ENCODE measurements at places on chromosomes 13 and 19.

- DNase-seq, result peak; percentile 48
Measured at GRCh38 chr13:109818886-109819285, 32.5 kb upstream of the IRS2 start.

- no peak for DNase-seq
Measured at GRCh38 chr13:83211301-83211700, 671.0 kb downstream of the SLITRK1 start.

- no peak for DNase-seq
Measured at GRCh38 chr13:98169331-98169730, 7.7 kb downstream of the RNF113B start.

DNA sequence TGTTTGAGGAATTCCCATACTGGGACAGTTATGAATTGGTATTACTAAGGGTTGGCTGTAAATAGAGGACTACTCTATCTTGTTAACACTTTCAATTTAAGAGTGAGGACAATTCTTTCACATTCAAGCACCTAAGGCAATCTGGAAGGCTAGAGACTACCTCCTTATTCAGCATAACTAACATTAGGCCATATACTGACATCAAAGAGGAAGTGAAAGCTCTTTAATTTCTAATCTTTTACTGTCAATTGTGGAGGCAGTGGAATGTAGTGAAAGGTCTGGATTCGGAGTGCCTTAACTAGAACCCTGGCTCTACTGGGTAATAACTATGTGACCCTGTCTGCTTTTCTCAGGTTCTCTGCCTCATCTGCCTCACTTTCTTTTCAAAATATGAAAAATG, 134.0 kb downstream of the UFM1 start:
- DNase-seq, result no peak

DNA sequence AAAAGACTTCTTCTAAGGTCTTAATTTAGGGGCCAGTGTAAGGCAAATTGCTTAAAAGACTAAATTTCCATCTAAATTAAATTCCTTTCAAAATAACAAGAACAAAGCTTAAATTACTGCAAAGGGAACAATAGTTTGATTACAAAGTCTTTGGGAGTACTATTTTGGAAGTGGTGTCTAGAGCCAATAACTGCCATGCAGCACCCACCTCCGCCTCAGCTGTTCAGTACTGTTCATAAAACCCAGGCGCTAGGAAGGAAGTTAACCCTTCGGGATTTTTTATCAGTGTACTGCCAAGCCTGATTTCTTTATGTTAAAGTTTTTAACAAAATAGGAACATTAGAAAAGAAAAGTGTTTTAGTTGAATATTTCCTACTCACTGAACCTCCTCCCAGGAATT, 210.1 kb downstream of the LIG4 start:
- DNase-seq, result no peak

GRCh38 chr13:97982286-97982685, 28.8 kb downstream of the IPO5 start:
- no peak for DNase-seq

DNA sequence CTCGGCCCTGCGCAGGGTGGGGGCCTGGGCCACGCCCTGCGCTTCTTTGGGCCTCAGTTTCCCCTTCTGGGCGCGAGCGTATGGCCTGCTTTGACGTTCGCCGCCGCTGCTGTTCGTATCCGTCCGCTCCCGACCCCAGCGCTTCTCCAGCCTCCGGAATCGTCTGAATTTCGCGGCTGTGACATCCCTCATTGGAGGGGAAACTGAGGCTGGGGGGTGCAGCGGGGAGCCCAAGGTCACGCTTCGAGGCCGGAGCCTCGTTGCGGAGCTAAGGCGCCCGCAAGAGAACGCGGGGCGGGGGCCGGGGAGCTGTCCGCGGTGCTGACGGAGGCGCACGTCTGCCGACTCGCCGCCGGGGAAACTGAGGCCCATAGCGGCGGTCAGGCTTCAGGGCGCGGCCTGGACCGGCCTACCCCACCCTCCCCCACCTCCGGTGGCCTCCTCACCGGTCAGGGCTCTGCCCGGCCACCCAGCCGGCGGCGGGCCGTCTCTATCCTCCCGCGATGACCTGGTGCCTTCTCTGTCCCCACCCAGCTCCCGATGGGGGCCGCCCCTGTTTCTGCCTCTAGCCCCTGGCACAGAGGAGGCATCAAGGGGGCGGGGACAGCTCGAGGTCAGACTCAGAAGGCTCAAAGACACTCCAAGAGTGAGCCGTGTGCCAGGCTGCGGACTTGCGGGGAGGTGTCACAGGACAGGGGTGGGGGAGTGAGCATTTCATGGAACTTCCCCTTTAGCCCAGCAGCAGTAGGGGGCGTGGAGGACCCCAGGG, 3.0 kb upstream of the APC2 start:
- no peak for DNase-seq

DNA sequence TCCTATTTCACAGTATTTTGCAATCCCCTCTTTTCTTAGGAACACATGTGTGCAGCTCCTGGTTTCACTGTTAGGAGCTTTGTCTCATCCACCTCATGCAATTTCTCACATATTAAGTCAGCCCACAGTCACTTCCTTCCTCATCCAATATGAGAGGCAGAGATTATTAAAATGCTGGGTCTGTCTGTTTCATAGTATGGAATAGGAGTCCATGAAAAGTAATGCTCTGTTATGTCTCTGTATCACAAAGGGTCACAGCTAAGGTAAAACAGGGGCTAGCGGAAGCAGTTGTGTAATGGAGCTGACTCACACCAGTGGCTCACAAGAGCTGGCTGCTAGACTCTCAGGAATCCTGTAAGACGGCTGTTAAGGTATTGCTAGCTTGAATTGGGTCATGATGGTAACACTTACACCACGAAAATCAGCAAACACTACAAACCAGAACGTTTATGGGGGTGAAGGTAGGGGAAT, 216.5 kb downstream of the EFNB2 start:
- peak; percentile 98 for DNase-seq

DNA sequence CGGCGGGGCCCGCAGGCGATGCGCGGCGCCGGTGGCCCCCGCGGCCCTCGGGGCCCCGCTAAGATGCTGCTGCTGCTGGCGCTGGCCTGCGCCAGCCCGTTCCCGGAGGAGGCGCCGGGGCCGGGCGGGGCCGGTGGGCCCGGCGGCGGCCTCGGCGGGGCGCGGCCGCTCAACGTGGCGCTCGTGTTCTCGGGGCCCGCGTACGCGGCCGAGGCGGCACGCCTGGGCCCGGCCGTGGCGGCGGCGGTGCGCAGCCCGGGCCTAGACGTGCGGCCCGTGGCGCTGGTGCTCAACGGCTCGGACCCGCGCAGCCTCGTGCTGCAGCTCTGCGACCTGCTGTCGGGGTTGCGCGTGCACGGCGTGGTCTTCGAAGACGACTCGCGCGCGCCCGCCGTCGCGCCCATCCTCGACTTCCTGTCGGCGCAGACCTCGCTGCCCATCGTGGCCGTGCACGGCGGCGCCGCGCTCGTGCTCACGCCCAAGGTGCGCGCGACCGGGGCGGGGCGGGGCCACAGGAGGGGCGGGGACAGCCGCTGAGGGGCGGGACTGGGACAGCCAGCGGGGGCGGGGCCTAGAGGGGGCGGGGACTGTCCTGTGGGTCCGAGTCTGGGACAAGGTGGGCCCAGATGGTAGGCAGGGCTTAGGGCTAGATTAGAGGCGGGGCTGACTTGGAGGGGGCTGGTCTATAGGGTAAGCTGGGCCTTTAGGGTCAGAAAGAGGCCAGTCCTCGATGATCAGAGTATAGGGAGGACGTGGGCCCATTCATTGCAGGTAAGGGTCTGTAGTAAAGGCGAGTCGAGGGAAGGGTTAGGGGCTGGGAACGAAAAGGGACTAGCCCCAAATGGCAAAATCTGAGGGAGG, 5.1 kb downstream of the GRIN2D start:
- peak; percentile 91 for DNase-seq

DNA sequence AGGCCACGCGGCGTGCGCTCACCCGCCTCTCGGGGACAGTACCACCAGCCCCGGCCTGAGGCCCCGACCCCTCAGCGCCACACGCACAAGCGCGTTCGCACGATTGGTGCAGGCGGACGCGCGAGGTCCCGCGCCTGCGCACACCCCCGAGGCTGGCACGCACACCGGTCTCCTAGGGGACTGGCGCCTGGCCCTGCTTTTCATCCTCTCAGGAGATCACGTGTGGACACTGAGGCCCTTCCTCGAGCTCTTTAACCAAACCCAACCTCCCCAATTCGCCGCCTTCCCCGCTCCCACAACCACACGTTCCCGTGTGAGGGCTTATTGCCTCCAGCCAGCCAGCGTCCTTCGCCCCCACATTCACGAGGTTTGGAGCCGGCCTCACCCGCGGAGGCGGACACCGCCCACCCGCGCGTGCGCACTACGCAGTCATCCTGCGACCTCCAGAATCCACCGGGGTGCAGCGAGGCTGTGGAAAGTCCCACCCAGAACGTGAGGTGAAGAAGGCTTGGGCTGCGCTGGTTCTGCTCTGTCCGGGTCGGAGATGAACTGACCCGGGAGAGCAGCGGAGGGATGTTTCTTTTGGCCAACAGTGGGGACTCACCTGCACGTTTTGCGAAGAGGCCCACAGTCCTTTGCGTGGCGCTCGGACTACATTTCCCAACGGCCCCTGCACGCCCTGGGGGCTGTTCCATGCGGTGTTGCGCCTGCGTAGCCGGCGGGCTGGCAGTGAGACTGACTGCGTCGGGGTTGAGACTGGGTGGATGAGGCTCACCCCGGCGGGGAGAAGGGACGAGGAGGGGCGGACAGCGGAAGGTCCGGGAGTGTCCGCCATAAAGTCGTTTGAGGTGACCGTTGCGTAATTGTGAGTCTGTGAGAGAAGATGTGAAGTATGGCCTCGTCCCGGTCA, 539 bp upstream of the ZNF667 start:
- DNase-seq, result peak; percentile 96

GRCh38 chr13:100526318-100527000, 62.1 kb downstream of the GGACT start:
- no peak for DNase-seq

GRCh38 chr13:28623782-28624706, 34.9 kb upstream of the POMP start:
- no peak for DNase-seq

DNA sequence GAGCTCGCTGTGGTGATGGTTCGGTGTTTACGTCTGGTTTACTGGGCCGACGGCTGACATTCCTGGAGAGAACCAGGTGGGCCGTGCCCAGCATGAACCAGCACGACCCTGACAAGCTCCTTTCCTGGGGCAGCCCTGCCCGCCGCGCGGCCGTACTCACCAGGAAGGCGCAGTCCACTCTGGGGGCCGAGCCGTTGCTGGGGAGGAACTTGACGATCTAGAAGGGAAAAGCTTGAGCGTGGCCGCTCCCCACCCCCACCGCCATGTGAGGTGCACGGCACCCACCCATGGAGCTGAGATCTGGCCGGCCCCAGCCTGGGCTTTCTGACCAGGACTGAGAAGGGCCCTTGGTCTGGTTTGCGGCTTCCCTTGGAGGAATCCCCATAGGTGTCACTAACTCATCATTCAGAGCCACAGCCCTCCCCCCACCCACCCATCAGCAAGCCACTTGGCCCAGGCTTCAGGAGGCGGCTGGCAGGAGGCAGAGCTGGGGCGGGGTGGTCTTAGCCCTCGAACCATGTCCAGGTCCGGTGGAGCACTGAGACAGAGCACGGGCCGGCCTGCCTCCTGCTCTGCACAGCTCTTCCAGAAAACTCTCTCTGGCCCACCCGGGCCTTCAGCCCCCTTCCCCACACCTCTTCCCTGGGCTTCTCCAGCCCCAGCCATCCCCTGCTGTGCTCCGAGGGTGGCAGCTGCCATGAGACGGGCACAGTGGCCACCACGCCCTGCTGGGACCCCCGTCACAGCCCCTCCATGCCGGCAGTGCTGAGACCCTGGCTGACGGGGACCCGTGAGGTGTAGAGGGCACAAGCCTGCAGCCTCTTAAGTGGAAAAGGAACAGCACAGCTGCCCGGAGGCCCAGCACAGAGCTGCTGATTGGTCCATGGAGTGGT, 6.2 kb downstream of the ATP4B start:
- DNase-seq, result no peak

DNA sequence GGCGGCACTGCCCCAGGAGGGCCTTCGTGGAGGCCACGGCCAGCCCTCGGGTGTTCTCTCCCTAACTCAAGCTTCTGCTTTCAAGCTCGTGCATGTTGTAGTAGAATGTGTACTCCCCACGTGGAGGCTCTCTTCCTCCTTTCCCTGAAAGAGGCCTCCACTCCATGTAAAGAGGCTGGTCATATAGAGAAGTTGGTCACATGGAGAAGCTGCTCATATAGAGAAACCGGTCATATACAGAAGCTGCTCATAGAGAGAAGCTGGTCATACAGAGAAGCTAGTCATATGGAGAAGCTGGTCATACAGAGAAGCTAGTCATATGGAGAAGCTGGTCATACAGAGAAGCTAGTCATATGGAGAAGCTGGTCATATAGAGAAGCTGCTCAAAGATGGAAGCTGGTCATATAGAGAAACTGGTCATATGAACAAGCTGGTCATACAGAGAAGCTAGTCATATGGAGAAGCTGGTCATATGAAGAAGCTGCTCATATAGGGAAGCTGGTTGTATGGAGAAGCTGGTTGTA, 152.5 kb downstream of the COL4A1 start:
- DNase-seq, result no peak

DNA sequence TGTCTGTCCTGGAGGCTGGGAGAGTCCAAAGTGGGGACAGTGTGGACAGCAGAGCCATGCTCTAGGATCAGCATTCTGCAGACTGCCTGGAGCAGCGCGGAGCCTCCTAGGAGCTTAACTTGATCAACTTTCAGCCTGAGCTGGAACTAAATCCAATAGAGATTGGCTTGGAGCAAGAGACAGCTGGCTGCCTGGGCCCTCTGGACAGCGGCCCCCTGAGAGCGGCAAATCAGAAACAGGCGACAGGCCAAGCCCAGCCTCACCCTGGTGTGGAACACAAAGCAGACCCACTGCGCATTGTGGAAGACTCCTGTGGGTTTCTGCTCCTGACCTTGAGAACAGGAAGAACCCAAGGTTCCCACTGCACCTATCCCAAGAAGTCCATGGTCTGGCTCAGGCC, 462.2 kb downstream of the TSHZ3 start:
- DNase-seq, result no peak

GRCh38 chr19:47598407-47599349, 10.3 kb upstream of the BICRA start:
- peak; percentile 93 for DNase-seq

- no peak for DNase-seq
Measured at GRCh38 chr19:45878043-45878794, 7.7 kb downstream of the IRF2BP1 start.

DNA sequence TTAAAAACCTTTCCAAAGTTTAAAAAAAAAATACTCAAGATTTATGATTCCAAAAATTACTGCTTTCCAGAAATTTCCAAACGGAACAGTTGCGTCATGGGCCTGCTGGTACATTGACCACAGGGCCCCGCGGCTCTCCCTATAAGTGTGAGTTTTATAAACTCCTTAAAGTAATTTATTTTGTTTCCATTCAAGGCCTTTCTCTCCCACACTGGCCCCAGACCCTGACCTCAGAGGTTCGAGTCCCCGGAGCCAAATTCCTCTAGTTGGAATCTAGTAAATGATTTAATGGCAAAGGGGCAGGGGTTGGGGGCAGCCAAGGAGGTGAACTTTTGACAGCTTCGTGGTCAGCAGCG, 97.5 kb downstream of the INSR start:
- DNase-seq, result no peak

GRCh38 chr19:7674010-7675005, 2.6 kb upstream of the MCEMP1 start:
- peak; percentile 59 for DNase-seq

- DNase-seq, result no peak
Measured at GRCh38 chr13:106581225-106581624, 13.3 kb upstream of the ARGLU1 start.

GRCh38 chr13:95298169-95298965, 2.9 kb downstream of the ABCC4 start:
- peak; percentile 25 for DNase-seq

- DNase-seq, result no peak
Measured at GRCh38 chr19:10544753-10545251, 1.1 kb downstream of the ATG4D start.
